ENCODE measurements at places on chromosomes 11 and 22.

- no peak for DNase-seq
Measured at GRCh38 chr11:76706667-76707066, 36.1 kb upstream of the LRRC32 start.

DNA sequence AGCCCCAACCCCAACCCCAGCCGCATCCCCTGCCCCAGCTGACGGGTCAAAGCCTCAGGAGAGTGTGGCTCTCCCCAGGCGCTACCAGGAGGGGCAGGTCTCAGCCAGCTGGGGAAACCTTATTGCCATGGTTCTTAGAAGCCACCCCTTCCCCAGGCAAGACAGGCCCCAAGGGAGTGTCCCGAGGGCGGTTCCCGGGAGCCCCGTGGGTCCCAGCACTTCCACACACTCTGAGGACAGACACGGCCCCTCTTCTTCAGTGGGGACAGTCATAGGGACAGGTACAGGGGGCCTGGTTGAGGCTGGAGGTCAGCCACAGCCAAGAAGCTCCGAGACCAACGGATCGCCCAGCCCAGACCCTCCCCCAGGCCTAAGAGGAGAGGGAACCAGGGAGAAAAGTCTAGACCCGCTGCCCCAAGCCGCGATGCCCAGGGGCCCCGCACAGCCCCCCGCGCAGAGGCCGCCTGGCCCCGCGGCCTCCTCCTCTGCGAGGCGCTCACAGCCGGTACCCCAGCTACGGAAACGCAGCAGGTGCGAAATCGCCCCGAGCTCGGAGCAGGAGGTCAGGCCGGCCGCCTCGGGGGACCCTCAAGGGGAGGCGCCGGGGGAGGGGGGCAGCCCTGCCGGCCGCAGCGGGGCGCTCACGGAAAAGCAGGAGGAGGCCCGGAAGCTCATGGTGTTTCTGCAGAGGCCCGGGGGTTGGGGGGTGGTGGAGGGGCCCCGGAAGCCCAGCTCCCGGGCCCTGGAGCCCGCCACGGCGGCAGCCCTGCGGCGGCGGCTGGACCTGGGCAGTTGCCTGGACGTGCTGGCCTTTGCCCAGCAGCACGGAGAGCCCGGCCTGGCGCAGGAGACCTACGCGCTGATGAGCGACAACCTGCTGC lies 2.6 kb downstream of the KLHDC7B start:
- DNase-seq, result no peak

DNA sequence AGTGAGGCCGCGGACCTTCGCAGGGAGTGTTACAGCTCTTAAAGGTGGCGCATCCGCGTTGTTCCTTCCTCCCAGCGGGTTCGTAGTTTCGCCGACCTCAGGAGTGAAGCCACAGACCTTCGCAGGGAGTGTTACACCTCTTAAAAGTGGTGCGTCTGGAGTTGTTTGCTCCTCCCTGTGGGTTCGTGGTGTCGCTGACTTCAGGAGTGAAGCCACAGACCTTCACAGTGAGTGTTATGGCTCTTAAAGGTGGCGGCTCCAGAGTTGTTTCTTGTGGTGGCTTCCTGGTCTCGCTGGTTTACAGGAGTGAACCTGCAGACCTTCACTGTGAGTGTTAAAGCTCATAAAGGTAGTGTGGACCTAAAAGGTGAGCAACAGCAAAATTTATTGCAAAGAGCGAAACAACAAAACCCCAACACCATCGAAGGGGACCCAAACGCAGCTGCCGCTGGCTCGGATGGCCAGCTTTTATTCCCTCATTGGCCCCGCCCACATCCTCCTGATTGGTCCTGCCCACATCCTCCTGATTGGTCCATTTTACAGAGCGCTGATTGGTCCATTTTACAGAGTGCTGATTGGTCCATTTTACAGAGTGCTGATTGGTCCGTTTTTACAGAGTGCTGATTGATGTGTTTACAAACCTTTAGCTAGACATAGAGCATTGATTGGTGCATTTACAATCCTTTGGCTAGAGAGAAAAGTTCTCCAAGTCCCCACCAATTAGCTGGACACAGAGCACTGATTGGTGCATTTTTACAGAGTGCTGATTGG lies 1.2 kb upstream of the TMEM45B start:
- DNase-seq, result no peak

DNA sequence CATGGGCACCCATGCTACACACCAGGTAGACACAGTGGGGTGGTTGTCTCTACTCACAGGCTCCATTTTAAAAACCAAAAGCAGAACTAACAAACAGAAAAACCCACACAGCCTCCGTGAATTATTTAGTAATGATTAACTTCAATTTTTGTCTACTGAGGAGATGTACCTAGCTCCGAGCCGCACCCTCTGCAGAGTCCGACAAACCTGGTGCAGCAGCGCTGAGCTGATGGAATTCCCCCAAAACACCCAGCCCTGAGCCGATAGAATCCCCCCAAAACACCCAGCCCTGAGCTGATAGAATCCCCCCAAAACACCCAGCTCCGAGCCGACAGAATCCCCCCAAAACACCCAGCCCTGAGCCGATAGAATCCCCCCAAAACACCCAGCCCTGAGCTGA lies 927.0 kb downstream of the BRD1 start:
- no peak for DNase-seq

DNA sequence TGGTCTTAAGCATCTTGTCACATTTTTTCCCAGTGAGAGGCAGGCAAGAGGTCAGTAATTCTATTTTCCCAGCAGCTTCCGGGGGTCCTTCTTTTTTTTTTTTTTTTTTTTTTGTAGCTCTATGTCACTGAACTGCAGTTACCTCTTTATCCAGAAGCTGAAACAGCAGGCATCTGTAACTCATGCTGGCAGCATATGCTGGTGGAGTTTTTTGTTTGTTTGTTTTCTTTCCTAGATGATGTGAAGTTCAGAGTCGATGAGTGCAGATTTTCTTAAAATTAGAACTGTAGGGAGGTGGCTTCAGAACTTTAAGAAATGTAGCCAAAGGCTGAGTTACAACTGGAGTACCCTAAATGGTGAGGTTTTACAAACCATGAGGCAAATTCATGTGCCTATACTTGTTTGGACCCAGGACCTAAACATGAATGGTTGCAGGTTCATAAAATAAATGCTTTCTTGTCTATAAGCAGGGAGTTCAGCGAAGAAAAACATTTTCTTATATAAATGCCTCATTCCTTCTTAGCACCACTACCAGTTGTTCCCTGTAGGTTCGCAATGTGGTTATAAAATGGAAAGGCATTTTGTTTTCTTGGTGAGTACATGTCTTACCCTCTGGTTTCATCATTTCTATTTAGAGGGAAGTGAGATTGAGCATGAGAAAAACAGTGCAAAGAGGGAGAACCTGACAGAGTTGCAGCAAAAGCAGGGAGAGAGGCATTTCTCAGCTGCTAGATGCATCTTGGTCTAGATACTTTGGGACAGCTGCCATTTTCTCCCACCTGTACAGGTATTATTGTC lies 84.0 kb downstream of the TRIM44 start:
- no peak for DNase-seq

- DNase-seq, result no peak
Measured at GRCh38 chr11:413120-414081, 1.4 kb downstream of the SIGIRR start.

GRCh38 chr11:133964356-133964755 lies 7.6 kb upstream of the IGSF9B start:
- DNase-seq, result no peak

GRCh38 chr11:103789952-103790351 lies 246.5 kb upstream of the DDI1 start:
- DNase-seq, result no peak

- no peak for DNase-seq
Measured at GRCh38 chr22:18035751-18036150, 11.4 kb upstream of the MICAL3 start.

DNA sequence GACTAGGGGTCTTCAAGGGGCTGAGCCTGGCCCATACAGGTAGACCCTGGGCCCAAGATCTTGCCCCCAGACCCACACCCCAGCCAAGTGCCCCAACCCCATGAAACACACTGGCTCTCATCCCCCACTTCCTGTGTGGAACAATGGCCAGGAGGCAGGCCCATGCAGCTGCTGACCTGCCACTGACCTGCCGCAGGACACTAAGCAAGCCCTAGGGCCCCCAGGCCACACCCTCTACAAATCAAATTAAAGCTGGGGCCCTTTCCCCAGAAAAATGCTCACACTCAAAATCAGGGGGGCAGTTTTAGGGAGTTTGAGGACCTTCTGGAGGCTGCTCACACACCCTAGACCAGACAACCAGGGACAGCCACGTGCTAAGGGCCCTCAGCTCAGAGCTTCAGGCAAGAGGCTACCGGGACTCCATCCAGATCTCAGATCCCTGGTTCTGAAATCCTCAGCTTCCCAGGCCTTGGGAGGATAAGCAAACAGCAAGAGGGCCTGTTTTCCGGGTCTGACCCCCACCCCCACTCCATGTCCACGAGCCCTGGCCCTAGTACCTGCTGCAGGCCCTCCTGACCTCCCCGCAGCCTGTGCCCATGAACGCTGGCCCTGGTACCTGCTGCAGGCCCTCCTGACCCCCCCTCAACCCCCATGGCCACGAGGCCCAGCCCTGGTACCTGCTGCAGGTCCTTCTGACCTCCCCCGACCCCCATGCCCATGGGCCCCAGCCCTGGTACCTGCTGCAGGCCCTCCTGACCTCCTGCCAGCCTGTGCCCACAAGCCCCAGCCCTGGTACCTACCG lies 10.0 kb downstream of the CARD10 start:
- DNase-seq, result no peak

DNA sequence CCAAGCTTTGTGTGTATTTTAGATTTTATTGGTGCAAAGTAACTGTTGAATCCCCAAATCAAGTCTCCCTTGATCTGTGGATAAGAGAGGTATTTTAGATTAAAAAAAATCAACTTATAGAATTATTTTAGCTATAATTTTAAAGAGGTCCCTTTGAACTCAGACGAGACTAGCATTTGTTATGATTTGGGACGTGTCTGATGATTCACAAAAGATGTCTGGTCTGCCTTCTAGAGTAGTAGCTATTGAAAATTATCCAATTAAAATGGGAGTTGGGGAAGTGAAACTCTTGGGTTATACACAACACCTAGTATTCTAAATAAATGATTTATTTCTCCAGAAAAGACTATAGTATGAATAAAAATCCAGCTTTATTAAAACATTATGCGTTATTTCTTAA lies 227.9 kb upstream of the GRIA4 start:
- no peak for DNase-seq

DNA sequence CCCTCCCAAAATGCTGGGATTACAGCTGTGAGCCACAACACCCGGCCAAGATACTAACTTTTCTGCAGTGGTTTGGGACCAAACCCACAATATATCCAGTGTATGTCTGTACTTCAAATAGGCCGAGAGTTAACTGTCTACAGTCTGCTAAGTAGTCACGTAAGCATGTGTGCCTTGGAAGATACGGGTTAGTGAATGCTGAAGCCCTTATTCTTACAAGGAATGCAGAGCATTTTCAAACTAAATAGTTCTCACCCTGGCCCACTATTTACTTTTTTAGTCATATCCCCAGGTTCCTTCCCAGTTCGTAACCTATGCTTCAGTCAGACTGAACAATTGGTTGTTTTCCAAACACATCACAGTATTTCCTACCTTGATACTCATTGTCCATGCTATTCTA lies 176.0 kb downstream of the WNT11 start:
- no peak for DNase-seq

GRCh38 chr11:123833095-123833494 lies 26.9 kb upstream of the OR6M1 start:
- DNase-seq, result no peak

- DNase-seq, result no peak
Measured at GRCh38 chr11:62542111-62542745, 4.4 kb downstream of the AHNAK start.

DNA sequence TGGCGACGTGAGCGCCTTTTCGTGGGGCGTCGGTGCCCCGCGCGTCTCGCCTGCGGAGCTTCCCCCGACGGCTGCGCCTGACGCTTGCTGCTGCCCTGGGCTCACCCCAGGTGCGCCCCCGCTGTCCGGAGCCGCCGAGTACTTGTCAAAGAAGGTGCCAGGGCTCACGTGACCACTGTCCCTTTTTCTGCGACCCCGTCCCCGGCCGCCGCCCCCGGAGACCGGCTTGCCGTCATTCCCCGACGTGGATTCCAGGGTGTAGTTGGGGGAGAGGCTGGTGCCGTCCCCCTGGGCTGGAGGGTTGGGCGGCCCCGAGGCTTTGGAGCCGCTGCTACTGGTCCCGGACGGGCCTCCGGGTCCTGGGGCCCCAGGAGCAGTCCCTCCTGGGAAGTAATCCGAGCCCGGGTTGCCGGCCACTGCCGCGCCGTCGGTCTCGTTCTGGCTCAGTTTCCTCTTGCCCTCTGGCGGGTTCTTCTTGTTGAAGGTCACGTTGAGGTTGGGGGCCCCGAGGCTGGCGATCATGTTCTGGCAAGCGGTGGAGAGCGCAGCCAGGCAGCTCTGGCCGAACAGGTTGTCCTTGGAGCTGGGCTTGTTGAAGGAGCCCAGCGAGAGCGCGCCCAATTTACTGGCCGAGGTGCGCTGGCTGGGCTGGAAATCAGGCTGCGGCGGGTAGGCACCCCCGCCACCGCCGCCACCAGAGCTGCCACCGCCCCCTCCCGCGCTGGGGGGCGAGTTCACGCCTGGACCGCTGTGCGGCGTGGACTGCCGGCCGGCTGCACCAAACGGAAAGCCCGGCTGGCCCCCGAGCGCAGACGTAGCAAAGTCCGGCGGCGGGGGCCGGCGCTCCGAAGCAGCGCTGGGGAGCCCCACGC lies 3.8 kb downstream of the MN1 start:
- no peak for DNase-seq

DNA sequence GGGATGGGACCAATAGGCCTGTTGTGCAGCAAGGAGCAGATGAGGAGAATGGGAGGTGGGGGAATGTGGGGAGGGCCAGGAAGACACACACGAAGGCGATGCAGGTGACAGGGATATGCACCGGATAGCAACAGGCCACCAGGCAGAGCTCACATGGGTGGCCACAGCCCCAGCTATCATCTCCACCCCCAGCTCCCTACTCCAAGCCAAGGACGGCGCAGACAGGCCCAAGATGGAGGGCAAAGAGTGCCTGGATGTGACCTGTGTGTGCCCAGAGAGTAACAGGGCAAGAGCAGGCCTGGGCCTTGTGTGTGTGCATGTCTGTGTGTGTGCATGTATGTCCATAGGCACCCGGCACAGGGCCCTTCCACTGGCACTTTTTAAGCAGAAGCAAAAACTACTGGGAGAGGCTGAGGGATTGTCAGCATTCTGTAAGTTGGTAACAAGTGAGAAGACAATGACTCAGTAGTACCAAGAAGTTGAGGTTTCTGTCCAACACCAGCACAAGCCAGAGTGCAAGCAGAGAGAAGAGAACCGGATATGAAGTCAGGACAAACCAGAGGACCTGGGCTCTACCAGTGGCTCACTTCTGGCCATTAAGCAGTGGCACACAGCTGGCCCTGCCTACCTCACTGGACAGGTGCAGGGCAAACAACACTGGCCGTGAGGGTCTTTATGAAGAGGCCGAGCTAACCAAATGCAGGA lies 36.4 kb downstream of the NRXN2 start:
- DNase-seq, result no peak

- no peak for DNase-seq
Measured at GRCh38 chr22:35887296-35887875, 141.2 kb downstream of the RBFOX2 start.
